ENCODE measurements at places on chromosomes 3 and 15. TPM values are rescaled to one million over a fixed set of nuclear protein-coding genes. Genes with fewer than 3 reads are reported as not detected.

Gene MYH15
- 0.13 TPM for total RNA-seq

- no peak overlapping the region for H3K4me3 ChIP-seq
- H3K27me3 ChIP-seq: no peaks in the 10 kb centered on the region
- no peaks in the 10 kb centered on the region for H3K4me1 ChIP-seq
- H3K36me3 ChIP-seq: no peaks in the 10 kb centered on the region
- no peak overlapping the region for H3K27ac ChIP-seq
Measured at GRCh38 chr15:87167055-87167454, 1087.4 kb downstream of the AGBL1 start.

- H3K4me3 ChIP-seq: no peak overlapping the region
- no peak overlapping the region for H3K27ac ChIP-seq
- DNase-seq: no peak
- H3K36me3 ChIP-seq: peaks cover 13% of the 10 kb centered on the region
- H3K4me1 ChIP-seq: no peaks in the 10 kb centered on the region
Measured at GRCh38 chr3:62229908-62230307, 143.4 kb downstream of the FEZF2 start.

GRCh38 chr15:77183066-77183465, 112.2 kb upstream of the TSPAN3 start:
- no peak overlapping the region for H3K4me3 ChIP-seq
- H3K27ac ChIP-seq: no peak overlapping the region
- H3K36me3 ChIP-seq: peaks cover 10% of the 10 kb centered on the region

- no peak for DNase-seq
- no peaks in the 10 kb centered on the region for H3K36me3 ChIP-seq
- no peaks in the 10 kb centered on the region for H3K27me3 ChIP-seq
- H3K27ac ChIP-seq: no peak overlapping the region
Measured at GRCh38 chr3:149902498-149903139, 68.1 kb downstream of the PFN2 start.

Measured in H9 (cell line).